ENCODE measurements at places on chromosomes 3 and 15.

GRCh38 chr15:66476535-66476934, 21.0 kb downstream of the SNAPC5 start:
- no peak for DNase-seq

GRCh38 chr15:60235951-60236710, 161.7 kb downstream of the ANXA2 start:
- no peak for DNase-seq

DNA sequence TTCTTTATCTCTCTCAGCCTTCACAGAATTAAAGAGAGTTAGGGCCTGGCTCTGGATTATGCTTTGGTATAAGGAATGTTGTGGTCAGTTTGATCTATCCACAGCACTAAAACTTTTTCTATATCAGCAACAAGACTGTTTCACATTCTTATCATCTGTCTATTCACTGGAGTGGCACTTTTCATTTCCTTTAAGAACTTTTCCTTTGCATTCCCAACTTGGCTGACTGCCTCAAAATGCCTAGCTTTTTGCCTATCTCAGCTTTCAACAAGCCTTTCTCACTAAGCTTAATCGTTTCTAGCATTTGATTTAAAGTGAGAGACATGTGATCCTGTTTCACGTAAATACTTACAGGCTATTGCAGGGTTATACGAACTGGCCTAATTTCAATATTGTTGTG, 471.8 kb downstream of the GBE1 start:
- no peak for DNase-seq

DNA sequence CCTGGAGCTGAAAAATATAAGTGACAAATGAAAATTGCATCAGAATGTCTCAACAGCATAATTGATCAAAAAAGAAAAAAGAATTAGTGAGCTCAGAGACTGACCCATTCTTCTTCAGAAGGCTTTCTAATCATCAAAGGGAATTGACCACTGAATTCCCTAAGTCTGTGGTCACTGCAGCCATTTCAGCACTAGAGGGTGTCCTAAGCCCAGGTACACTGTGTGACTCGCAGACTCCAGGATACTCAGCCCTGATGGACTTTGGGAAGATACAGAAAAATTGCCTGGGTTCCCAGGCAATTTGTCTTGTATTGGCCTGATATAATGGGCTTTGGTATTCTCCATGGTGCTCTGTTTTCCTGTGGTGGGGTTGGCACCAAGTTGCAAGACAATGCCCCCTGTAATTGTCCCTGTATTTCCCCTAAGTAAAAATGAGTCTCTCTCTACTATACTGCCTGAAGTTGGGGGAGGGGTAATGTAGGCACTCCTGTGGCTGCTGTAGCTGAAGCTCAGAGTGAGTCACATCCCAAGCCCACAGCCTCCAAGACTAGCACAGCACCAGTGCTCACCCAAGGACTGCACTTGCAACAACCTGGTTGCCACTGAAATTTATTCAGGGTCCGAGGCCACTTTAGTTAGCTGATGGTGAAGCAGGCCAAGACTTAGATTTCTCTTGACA, 256.0 kb upstream of the STAC start:
- DNase-seq = peak; percentile 21

GRCh38 chr15:39282663-39283208, 298.1 kb upstream of the THBS1 start:
- no peak for DNase-seq

GRCh38 chr3:133868186-133868585, 27.5 kb downstream of the RAB6B start:
- no peak for DNase-seq

DNA sequence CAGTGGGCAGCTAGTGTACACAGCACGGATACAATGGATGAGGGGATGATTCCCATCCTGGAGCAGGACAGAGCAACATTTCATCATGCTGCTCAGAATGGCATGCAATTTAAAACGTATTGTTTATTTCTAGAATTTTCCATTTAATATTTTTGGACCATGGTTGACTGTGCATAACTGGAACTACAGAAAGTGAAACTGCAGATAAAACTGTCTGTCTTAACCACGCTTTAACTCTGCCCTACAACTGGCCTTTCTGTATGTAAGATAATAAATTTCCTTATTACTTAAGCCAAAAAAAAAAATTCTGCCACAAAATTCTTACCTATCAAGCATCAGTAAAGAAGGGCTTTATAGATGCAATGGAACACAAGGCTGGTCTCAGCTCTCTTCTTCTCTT, 33.4 kb downstream of the AP3S2 start:
- DNase-seq = no peak

- no peak for DNase-seq
These were observed 57.5 kb downstream of the MAGEF1 start for GRCh38 chr3:184654375-184654774.

- no peak for DNase-seq
These were observed 1412.6 kb downstream of the ZPLD1 start for GRCh38 chr3:103847081-103848062.

DNA sequence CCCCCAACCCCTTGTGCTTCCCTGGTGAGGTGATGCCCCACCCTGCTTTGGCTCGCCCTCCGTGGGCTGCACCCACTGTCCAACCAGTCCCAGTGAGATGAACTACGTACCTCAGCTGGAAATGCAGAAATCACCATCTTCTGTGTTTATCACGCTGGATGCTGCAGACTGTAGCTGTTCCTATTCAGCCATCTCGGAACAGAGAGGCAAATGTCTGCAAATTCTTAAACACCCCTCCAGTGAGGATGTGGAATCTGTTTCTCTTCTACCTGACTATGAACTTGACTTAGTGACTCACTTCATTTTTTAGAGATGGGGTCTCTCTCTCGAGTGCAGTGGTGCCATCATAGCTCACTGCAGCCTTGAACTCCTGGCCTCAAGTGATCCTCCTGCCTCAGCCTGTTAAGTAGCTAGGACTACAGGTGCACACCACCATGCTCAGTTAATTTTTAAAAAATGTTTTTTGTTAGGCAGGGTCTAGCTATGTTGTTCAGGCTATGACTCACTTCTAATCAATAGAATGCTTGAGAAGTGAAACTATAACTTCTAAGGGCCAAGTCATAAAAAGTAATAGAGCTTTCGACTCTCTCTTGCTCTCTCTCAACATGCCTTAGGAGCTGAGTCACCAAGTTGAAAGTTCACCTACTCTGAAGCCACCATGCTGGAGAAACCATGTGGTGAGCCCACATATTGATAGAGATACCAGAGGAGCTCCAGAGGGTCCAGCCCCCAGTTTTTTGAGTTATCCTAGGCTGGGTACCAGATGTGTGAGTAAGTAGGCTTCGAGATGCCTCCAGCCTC, 11.5 kb upstream of the PARP14 start:
- peak; percentile 62 for DNase-seq

DNA sequence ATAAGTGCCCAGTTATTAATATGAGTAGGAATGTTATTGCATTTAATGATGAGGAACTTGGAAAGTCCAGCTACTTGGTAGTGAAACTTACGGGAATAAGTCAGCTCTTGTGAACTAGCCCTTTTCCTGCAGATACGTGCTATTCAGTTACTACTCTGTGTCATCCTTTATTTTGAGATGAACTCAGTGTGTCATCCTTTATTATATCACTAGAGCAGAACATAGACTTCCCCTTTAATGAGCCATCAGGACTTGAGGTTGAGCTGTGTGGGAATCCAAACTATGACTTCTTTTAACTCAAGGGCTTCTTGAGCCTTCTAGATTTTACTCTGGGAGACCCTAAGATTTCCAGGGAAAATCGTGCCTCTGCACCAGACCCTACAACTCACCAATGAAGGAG, 3.6 kb downstream of the ACTC1 start:
- DNase-seq = no peak

DNA sequence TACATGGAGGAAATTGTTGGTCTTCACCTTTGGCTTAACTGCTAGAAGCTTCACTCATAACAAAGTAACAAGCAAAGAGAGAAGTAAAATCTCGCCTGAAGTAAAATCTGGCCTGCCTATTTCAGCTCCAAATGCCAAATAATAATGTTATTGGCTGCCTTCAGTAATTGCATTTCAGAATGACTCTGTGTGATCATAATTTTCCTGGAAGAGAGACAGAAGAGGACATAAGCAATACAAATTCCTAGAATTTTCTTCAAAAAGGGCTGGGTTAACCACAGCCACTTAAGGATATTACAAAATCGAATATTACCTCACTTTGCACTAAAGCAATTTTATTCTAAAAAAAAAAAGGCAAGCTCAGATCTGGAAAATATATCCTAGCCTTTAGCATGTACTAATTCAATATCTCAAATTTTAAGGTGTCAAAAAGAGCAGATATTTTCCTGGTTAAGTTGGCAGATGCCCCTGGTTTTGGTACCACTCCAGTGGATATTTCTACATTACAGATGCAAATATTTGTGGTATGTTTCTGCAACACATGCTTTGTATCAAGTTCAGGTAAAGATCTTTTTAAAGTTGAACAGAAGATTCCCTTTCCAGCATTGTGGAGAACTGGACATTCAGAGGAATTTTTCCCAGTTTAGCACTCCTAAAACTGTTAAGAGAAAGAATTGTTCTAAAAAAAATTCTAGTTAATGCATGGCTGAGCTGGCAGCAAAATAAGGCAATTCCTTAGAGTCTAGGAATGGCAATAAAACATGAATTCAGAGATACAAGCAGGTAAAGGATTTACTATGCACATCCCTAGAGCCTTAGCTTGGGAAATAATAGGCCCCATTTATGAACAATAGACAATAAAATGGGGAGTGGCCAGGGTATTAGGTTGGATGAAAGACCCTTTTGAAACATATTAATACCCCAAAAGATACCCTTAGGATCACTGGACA, 116.7 kb downstream of the STAC start:
- no peak for DNase-seq
